ENCODE measurements at places on chromosomes 13 and 19.

- DNase-seq, result no peak
Measured at GRCh38 chr19:6876748-6877147, 10.6 kb upstream of the ADGRE1 start.

DNA sequence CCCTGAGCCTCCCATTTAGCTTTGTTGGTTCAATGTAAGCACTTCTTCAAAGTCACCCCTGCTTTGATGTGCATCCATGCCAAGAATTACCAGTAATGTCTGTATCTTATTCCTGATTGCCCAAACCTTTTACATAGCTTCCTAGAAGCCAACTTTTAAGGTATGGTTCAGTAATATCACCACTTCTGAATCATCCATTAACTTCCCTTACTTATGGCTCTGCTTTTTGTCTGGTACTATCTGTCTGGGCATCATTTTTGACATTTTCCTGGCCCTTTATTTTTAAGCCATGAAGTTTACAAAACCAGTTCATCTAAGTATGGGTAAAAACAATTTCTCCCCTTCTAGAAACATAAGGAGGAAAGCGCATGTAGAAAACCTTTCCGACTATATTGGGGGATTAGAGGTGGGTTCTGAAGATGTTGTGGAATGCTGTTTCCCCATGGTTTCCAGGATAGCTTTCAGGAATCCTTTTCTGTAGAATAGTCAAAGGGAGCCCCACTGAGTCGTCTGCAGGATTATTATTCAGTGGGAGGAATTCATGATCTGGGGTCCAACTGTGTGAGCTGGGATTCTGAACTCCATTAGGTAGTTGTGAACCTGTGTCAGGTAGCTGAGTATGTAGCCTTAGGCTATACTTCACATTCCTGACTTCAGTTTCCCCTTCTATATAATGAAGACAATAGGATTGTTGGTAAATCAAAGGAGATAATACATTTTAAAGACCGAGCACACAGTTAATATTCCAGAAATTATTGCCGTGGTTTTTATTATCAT lies 163.8 kb downstream of the SUCLA2 start:
- no peak for DNase-seq

- no peak for DNase-seq
Measured at GRCh38 chr13:37576601-37577000, 22.0 kb downstream of the POSTN start.

DNA sequence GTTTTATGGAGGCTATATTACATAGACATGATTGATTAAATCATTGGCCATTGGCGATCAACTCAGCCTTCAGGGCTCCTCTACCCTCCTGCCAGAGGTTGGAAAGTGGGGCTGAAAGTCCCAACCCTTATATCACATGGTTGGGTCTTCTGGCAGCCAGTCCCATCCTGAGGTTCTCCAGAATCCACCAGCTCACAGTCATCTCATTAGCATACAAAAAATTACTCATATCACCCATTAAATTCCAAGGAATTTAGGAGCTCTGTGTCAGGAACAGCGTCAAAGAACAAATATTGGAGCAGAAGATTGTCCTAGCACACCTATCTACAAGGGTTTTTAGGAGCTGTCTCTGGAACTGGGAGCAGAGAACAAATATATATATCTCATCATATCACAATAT lies 39.4 kb upstream of the FARP1 start:
- no peak for DNase-seq

DNA sequence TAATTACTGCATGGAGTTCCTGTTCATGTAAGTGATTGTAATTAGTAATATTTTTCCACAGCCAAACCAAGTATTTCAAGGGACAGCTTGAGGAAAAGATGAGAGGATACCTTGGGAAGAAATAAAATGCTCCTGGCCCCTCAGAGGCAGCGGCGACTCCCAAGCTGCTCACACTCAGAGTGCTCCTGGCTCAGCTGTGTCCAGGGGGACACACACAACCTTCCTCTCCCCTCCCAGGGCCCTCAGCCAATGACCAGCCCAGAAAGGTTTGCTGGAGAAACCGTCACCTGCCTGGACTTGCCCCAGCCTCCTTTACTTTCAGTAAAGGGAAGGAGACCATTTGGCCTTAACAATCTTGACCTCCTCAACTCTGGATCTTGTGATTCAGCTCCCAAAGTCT lies 51.1 kb downstream of the CRYL1 start:
- no peak for DNase-seq

- no peak for DNase-seq
Measured at GRCh38 chr13:95418946-95419345, 117.7 kb upstream of the ABCC4 start.
